Fibroblast of mammary gland (primary cell): ENCODE measurements at places on chromosomes 1 and 21.

GRCh38 chr21:27649762-27650161 is 682.9 kb upstream of the ADAMTS5 start:
- DNase-seq = peak; percentile 70

- DNase-seq = no peak
These were observed 20.5 kb downstream of the CLCA4 start for GRCh38 chr1:86567341-86567740.

- peak; percentile 70 for DNase-seq
These were observed 43.2 kb downstream of the DSTYK start for GRCh38 chr1:205168291-205168690.

- peak; percentile 81 for DNase-seq
These were observed 121.8 kb upstream of the ERG start for GRCh38 chr21:38619992-38620479.

DNA sequence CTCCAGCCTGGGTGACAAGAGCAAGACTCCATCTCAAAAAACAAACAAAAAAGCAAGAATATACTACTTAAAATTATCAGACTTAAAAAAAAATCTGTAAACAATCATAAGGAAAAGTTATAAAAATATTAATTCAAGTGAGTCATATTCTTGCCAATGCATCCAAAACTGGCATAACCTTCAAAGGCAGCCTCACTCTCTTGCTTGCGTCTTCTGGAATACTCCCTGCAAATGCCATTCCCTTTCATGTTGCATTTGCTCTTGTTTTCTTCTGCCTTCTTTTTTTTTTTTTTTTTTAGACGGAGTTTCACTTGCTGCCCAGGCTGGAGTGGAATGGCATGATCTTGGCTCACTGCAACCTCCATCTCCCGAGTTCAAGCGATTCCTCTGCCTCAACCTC is 32.2 kb upstream of the ZBTB8A start:
- no peak for DNase-seq

GRCh38 chr1:174308604-174309003 is 139.2 kb upstream of the GPR52 start:
- no peak for DNase-seq

DNA sequence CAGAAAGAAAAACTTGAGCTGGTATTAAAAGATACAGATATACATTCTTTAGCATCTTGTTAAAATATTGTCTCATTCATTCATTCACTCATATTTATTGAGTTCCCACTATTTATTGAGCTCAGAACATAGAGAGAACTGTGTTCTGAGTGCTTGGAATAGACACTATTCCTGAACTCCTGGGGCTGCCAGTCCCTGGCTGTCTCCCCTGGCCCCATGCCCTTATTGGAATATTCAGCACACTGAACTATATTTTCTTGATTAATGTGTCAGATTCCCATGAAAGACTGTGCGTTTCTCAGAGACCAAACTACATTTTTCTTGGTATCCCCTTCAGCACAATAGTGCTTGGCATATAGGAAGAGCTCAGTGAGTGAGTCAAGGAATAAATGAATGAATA is 44.0 kb upstream of the DAB1 start:
- DNase-seq = no peak

- DNase-seq = no peak
These were observed 41.5 kb downstream of the CCDC30 start for GRCh38 chr1:42504535-42505128.

GRCh38 chr1:8815582-8816151 is 1.8 kb downstream of the RERE start:
- no peak for DNase-seq

GRCh38 chr21:44420416-44421205 is 34.7 kb upstream of the LRRC3 start:
- DNase-seq = no peak

DNA sequence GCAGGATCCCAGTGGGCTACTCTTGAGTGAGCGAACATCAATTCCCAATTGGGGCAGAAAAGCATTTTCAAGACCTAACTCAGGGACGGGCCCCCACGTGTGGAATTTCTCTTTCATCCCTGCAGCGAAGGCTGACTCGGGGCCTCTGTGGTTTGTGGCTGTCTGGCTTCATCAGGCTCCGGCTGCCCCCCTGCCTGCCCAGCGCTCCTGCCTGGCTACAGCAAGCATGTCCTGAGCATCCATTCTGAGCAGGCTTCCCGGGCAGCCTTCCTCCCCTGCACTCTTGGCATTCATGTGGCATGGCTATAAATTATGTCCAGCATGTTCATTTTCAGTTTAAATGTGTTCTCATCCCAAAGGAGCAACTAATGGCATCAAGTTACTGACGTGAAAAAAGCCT is 588.1 kb downstream of the KIF26B start:
- peak; percentile 21 for DNase-seq

DNA sequence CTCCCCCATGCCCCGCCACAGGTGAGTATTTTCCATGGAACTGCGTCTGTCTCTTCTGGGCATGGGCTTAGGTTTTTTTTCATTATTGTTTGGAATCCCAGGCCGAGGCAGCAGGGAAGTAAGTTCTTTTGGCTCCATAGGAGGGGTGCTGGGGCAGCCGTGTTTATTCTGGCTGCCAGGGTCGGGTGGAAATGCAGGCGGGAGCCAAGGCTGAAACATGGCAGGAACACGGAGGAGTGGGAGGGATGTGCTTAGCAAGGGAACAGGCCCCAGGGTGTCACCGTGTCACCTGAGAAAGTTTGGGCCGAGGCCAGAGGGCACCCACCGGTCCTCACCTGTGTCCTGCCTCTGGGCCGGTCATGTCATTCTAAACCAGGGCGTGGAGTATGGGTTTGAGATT is 4.5 kb upstream of the DHRS3 start:
- DNase-seq = no peak

DNA sequence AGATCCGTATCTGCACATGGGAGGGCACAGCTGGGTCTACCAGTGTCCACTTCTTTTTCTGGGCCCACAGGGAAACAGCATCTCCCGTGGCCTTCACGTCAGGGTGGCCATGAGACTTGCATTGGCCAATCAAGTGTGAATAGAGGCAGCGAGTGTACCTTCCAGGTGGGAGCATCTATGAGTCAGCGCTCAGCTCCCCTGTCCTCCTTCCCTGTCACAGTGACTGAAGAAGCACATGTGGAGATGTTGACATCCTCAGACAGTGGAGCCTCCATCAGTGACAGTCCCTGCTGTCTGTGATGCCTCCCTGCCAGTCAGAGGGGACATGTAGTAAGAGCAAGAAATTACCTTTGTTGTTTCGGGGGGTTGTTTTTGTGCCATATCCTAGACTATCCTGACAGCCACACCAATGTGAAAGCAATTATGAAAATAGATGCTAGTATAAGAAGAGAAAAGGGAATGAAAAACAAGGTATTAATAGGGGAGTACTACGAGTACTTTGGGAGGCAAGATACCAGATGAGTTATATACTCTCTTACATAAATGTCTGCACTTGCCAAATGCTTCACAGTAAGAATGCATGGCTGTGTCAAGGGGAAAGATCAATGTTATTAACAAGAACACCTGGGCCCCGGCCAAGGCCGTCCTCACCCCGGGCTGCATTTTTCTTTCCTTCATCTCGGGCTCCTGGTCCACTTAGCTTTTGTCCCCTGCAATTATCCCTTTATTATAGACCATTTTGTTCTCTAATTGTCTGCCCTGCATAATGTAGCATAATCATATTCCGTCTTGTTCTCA is 86.0 kb downstream of the MATN1 start:
- no peak for DNase-seq

DNA sequence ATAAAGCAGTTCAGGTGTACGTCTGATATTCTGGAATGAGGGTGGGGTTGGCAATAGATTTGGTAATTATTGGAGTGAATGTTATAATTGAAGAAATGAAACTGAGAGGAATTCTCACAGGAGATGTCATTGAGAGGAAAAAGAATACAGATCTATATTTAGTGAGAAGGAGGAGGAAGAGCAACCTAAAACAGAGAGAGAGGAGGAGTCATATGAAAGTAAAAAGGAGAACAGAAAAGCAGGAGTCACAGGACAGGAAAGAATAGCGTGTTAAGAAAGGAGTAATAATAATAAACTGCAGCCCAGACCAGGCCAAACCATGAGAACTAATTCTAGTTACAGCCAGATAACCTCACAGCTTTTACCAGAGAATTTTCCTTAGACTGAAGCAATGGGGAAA is 62.7 kb upstream of the MROH9 start:
- no peak for DNase-seq

DNA sequence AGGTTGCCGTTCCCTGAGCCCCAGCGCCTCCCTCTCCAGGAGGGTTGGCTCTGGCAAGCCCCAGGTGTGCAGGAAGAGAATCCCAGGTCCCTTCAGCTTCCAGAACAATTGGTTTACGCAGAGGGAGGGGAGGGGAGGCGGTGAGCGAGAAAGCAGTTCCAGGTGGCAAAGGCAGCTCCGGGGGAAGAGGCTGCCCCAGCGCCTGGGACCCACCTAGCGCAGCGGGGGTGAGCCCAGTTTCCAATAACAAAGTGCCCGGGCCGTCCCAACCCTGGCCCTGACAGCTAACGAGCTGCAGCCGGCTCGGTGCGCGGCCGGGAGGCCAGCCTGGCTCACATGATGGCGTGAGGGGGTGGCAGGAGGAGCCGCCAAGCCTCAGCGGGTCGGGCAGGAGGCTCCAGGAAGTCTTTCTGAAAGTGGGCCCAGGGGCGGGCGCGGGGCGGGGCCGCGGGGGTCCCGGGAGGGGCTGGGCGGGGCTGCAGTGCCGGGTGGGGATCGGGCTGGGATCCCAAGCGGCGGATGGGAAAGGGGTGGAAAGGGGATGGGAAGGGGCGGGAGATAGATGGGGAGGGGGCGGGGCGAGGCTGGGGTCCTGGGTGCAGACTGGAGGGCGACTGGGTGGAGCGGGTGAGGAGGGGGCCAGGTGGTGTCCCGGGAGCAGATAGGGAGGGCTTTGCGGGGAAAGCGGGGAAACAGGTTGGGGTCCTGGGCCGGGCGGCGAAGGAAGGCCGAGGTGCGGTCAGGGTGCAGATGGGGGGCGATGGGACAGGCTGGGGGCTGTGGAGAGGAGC is 22.8 kb downstream of the DHRS3 start:
- DNase-seq = peak; percentile 40

- peak; percentile 85 for DNase-seq
These were observed 8.6 kb upstream of the RAB29 start for GRCh38 chr1:205783904-205784303.

DNA sequence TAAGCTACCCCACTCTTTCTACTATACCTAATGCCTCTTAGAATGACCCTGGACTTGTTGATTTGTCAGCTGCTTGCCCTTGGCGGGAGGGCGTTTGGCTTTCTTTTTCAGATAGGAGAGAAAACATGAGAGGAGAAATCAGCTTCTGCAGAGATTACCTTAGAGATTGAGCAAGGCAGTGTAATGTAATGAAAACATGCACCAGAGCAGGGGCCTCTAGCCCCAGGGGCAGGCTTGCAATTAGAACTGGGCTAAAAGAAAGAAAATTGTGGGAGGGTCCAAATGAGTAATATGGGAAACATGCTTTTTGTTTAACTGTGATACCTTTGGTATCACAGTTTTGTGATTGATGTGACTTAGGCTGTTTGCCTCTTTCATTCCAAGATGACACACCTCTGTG is 89.7 kb downstream of the PBX1 start:
- no peak for DNase-seq

DNA sequence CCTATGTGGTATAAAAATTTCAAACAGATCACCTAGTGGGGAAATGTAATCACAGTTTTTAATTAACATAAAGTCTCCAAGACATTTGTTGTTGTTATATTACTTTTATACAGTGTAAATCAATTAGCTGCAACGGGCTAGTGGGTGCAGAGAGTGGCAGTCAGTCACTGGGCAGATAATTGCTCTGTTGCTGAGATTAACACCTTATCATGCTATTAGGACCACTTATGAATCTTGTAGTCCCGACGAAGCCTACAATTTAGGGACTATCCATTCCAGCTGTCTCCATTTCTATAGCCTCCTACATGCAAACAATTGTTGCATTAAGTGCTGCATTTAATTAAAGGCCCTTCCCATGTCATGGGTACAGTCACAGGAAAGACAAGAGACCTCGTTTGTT is 158.9 kb upstream of the PROX1 start:
- DNase-seq = no peak

DNA sequence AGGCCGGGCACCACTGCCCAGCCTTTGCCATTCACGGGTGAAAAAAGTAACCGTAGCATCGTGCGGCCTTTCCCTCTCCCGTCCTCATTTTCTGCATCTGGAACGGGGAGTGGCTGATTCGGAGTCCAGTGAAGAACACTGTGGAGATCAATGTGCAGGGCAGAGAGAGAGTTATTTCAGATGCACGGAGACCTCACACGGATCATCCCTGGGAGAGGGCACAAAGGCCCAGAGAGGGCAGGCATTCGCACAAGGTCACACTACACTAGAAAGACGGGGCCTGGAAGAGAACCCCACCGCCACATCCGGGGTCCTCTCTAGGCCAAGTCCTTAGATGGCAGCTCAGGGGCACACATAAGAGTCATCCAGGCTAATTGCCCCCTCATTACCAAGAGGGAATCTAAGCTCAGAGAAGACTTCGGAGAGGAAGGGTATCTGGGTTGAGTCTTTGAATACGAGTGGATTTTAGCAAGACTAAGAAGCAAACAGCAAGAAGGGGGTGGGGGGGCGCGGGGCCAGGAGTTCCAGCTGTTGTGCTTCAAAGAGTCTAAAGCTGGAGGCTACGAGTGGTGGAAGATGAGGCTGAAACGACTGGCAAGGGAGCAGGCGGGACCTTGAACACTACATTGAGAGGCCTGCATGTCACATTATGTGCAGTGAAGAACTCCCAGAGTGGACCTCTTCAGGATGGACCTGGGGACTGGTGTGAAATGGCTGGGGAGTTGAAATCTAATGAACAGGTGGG is 857 bp downstream of the GPX7 start:
- DNase-seq = peak; percentile 16

- DNase-seq = no peak
These were observed 384.1 kb upstream of the PLXNA2 start for GRCh38 chr1:208628022-208628914.

GRCh38 chr21:42578761-42579415 is 65.2 kb downstream of the SLC37A1 start:
- no peak for DNase-seq

DNA sequence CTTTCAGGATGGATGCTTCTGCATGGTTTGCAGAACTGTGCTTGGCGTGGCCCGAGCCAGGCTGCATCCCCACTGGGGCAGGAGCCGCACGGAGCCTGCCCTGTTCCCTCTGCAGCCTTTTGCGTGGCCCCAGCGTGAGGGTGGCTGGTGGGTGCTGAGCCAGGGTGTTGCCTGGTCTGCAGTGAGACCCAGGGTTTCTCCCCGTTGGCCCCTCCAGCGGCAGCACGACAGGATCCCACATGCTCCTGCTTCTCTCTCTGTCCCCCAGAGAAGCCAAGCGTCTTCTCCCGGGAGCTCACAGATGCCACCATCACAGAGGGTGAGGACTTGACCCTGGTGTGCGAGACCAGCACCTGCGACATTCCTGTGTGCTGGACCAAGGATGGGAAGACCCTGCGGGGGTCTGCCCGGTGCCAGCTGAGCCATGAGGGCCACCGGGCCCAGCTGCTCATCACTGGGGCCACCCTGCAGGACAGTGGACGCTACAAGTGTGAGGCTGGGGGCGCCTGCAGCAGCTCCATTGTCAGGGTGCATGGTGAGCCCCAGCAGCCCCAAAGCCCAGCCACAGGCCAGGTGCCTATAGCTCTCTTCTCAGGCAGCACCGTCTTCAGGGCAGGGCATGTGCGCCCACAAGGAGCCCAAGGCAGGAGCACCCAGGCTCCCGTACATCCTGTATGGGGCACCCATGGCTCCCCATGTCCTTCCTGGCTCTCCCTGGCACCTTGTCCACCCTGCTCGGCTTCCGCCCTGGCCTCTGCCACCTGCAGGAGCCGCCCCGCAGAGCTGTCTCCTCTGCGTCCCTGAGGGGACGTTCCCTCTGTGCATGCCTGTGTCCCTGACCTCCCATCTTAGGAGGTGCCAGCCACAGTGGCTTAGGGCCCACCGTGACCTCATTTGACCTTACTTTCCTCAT is 78.9 kb downstream of the OBSCN start:
- DNase-seq = no peak

GRCh38 chr1:150022357-150022756 is 11.8 kb upstream of the OTUD7B start:
- no peak for DNase-seq
